ENCODE measurements at places on chromosomes 12 and 14. TPM values are rescaled to one million over a fixed set of nuclear protein-coding genes. Genes with fewer than 3 reads are reported as not detected.
A peak's percentile ranks its signal among the peaks of the same experiment; 100 is the strongest.

GRCh38 chr12:26327975-26328644, 132.7 kb downstream of the SSPN start:
- DNase-seq: peak; percentile 48

DNA sequence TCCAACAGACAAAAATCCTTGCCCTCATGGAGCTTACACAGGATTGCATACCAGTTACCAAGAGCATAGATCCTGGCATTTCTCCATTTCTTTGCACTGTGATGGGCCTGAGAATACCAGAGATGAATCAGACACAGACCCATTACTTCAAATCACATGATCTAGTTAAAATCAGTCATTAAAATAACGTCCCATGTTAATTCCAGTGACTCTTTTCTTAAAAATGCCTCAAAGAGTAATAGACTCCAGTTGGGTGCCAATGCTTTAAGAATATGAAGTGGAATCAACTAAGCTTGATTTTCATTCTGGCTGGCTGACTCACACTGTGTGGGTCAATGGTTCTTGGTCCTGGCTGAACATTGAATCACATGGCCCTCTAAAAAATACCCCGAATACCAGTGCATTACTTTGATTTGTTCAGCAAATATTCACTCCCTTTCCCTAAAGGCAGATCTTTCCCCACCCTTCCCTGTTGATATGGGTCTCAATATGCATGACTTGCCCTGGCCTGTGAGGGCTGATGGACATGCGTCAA, 11.0 kb downstream of the ASB2 start:
- DNase-seq: no peak

DNA sequence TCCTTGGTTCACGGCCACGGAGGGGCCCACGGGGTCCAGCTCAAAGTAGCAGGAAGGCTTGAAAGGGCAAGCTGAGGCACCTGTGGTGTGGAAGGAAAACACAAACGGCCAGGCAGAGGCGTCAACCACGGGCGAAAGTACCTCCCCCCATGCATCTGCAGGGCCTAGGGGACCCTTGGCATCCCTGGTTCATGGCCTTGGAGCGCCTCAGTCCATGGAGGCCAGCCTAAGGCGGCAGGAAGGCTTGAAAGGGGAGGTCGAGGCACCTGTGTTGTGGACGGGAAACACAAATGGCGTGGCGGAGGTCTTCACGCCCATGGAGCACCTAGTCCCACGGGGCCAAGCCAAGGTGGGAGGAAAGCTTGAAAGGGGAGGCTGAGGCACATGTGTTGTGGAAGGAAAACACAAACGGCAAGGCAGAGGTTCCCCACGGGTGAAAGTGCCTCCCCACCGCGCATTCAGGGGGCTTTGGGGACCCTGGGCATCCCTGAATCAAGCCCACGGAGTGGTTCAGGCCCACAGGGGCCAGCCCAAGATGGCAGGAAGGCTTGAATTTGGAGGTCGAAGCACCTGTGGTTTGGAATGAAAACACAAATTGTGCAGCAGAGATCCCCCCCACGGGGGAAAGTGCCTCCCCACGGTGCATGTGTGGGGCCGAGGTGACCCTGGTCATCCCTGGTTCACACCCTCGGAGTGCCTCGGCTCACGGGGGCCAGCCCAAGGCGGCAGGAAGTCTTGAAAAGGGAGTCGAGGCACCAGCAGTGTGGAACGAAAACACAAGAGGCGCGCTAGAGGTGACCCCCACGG, 380.8 kb downstream of the ALG10 start:
- peak; percentile 1 for DNase-seq

Gene ZNF740
- 1.3 TPM for polyA plus RNA-seq

DNA sequence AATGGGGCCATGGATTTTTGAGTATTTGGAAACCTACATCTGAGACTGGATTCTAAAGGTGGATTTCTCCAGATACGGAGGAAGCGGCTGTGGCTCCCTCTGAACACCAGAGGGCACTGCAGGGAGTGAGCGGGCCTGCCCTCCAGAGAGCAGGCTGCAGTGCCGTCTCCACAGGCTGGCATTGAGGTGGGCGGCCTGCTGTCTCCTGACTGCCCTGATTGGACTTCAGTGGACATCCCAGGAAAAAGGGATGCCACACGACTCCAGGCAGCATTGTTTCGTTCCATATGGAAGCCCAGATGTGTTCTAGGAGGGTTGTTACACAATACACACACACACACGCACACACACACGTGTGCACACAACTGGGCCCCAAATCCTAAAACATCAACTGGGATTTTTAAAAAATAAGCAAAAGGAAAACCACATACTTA, 20.9 kb upstream of the ANO2 start:
- DNase-seq: peak; percentile 21

- DNase-seq: peak; percentile 33
Measured at GRCh38 chr14:32075672-32076277, 1.3 kb upstream of the ARHGAP5 start.

Gene TESPA1
- polyA plus RNA-seq: 0.37 TPM

DNA sequence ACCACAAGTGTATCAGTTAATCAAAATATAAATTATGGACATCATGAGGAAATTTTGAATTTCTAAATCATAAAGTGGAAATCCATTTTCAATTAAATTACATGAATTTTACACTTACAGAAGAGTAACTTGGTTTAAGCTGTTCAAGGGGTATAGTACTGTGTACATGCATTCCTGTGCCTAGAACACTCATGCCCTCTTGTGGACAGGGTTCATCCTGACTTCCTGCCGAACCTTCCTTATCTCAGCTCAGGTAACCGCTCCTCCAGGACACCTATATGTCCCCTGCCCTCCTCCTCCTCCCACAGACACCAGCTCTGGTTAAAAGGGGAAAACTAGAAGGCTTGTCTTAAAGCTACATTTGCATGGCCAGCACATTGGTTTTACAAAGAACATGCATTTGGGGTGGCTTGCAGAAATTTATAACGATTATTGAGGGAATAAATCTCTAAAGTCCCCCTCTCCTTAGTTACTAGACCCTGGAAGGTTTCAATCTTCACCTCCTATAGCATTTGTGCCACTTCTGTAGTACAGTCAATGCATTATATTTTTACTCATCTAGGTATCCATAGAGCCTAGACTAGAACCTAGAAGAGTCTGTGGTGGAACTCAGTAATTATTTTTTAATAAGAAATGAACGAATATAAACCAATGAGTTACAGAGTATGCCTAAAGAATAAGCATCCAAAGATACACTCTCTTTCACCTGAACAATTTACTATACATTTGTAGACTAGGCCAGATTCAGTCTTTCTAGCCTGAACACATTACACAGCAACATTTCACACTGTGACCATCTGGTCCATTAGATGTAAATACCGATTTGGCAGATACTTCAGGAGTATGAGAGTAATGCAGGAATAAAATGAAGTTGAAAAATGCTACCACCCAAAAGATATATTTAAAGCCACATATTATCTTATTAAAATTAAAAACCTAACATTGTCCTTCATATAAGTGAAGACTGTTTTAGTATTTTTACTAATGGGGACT, 345.6 kb downstream of the PAWR start:
- no peak for DNase-seq

DNA sequence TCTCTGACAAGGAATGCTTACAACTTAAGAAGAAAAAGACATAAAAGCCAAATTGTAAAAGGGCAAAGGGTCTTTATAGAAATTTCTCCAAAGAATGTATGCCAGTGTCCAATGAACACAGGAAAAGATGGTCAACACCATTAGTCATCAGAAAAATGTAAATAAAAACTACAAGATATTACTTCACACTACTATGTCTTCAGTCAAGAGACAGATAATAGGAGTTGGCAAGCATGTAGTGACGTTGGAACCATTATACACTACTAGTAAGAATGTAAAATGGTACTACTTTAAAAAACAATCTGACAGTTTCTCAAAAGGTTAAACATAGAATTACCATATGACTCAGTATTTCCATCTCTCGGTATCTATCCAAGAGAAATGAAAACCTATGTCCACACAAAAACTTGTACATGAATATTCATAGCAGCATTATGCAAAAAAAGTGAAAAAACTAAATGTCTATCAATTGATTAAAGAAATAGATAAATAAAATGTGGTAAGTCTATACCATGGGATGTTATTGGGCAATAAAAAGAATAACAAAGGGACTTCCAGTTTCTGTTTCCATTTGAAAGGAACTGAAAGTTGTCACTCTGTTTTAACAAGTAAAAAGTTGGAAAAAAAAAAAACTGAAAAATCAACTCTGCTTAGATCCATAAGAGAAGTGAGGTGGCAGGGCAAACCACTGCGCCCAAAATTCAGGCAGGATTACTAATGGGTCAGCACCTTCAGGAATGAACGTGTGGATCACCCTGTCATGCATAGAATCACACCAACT, 69.8 kb downstream of the ALG10B start:
- DNase-seq: peak; percentile 70

DNA sequence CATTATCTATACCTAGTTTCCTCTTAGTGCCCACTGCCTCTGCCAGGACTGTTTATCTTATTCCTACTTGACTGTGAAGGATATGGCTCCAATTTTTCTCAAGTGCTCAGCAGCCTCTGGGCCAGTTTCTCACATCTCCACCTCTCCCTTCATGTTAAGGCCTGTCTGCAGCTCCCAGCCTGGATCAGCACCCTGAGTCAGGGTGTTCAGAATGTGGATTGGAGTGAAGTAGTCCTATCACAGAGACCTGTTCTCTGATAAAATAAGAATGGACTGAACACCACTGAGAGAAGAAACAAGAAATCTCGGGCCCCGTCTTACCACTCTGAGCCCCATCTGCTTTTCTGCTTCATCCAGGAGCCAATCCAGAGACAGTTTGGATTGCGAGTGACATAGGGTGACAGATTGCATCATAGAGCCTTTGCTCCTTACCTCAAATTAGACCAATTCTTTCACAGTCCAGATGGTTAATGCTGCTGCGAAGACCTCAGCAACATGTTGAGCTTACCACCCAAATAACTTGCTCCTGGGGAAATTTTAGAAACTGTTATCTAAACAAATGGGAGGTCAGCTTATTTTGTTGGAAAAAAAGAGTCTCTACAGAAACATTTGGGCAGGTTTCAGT, 473.1 kb downstream of the PDZRN4 start:
- DNase-seq: no peak

GRCh38 chr12:117774941-117775775, 193.6 kb downstream of the KSR2 start:
- DNase-seq: no peak

Gene RNASE3
- 8.4 TPM for polyA plus RNA-seq

Gene FBXW8
- 2.7 TPM for polyA plus RNA-seq

- DNase-seq: no peak
Measured at GRCh38 chr14:67602995-67603545, 3.0 kb upstream of the PIGH start.

DNA sequence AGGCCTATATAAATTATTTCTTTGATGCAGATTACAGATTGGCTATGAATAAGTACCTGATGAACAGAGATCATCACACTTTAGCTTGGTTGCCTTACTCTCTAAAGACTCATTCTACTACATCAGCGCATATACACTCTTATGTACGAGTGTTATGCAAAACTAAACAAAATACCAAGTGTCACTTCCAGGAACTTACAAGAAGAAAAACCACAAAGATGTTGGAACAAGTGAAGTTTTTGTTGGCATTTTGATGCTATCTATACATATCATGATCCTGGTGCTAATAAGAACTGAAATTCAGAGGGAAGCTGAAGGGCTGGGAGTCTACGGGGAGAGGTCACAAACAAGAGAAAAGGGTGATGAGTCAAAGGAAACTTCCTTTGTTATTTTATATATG, 47.9 kb upstream of the CERS5 start:
- DNase-seq: no peak

Gene SMOC1
- polyA plus RNA-seq: not detected

DNA sequence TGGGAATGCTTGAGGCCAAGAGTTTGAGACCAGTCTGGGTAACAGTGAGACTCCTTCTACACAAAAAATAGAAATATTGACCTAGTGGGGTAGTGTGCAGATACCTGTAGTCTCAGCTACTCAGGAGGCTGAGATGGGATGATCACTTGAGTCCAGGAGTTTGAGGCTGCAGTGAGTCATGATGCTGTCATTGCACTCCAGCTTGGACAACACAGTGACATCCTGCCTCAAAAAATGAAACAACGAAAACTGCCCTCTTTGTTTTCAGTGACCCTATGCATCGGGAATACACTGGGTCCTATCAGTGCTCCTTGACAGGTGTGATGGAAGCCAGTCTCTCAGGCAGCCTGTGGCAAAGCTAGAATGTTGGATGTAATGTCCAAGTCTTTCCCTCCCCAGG, 311.5 kb upstream of the OR4E1 start:
- no peak for DNase-seq

Gene LRRC10
- not detected for polyA plus RNA-seq

DNA sequence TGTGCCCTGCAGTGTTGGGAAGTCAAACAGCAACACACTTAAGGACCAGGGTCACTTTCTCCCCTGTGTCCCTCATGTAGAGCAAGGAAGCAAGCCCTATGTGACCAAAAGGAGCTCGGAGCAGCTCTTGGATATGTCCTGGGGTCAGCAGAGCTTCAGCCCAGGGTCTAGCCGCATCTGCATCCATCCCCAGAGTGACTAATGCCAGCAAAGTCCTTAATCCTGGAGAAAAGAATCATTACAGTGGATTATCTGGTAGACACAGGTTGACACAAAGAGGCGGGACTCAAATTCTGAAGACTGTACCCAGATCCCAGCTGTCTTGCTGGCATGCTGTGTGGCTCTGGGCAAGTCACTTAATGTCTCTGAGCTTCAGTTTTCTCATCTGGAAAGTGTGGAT, 239.1 kb upstream of the PWP1 start:
- no peak for DNase-seq

DNA sequence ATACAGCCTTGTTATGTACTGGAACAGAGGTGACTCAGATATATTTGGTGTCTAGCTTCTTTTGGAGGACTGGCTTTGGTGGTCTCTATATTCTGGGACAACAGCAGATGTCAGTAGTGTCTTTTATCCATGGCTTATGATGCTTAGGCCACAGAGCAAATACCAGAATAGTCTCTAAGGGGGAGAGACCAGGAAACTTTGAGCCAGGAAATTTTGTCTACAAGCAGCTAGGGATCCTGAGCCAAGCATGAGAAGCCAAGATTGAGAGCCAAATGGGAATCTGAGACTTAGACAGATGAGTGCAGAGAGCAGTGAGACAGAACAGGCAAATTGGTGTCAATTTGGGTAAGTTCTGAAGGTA, 28.4 kb upstream of the PTPRR start:
- DNase-seq: no peak

DNA sequence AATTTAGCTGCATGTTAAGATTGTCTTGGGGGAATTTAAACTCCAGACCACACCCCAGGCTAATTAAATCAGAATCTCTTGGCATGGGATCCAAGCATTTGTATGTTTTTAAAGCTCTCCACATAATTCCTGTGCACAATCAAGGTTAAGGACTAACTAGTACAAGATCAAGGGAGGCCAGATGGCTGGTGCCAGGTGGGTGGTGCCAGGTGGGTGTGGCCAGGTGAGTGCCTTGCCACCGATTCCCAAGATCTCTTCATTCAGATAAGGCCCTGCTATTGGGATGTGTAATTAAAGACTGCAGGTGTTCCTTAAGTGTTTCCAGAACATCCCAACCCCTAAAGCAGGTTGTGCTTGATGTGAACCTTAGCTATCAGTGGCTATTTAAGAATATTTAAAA, 75.1 kb downstream of the NRXN3 start:
- no peak for DNase-seq

Gene CFAP251
- polyA plus RNA-seq: 0.08 TPM

Gene ALDH6A1
- polyA plus RNA-seq: 15.1 TPM
